CD4-positive, alpha-beta T cell (primary cell): ENCODE measurements at places on chromosomes 7 and 10.
A peak's percentile ranks its signal among the peaks of the same experiment; 100 is the strongest.

DNA sequence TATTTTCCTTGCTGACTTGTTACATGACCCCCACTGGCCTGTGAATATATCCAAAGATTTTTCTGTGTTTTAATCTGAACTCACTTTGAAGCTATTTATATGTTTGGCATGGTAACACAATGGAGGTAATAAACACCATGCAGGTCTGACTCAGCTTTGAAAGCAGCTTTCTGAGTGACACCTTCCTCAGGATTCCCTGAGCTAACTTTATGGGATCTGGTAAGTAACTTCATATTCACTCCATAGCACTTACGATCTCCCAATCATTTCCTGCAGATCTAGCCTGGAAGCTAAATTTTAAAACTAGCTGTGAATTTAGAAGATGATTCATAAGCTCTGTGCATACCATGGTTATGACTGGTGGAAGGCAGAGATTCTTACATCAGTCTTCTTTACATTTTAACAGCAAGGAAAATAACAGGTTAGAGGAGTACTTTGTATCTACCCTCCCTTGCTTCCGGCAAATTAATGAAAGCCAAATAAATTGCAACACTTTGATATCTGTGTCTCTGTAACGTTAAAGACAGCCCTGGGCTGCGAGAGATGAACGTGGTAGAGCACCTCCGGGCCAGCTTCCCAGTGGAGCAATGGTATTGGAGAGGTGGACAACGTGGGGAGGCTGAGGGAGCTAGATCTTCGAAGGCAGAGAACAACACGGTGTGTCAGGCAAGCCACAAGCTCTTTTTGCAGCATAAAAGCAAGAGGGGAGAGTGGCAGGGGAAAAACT lies 170.2 kb upstream of the KLF14 start:
- DNase-seq = no peak

GRCh38 chr10:76759681-76760080 lies 877.9 kb downstream of the KCNMA1 start:
- DNase-seq = no peak

GRCh38 chr10:85995791-85996190 lies 370.8 kb downstream of the GRID1 start:
- DNase-seq = no peak

- DNase-seq = peak; percentile 74
These were observed at the start of gene ZSCAN21 for GRCh38 chr7:100049441-100050291. TSS of gene ZSCAN21 (plus strand) at chr7:100049774. CDS start at chr7:100057007, 7,233 bp downstream.

GRCh38 chr10:132938472-132939339 lies 3.7 kb downstream of the CFAP46 start:
- DNase-seq = peak; percentile 1

DNA sequence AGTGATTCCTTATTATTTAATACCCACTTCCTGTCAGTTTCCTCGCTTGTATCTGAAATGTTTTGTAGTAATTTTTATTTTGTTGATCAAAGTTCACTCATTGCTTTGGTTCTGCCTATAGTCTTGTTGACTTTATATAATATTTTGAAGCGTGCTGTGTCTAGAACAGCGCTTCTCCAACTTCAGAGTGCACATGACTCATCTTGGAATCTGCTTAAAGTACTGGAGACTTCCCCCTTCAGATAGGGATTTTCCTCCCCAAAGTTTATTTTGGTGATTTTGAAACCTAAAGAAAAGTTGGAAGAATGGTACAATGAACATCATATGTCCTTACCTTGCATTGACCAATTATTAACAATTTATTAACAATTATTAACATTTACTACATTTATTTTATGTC lies 5.8 kb downstream of the COMTD1 start:
- no peak for DNase-seq

GRCh38 chr10:110335314-110336064 lies 30.8 kb upstream of the SMNDC1 start:
- DNase-seq = peak; percentile 32

DNA sequence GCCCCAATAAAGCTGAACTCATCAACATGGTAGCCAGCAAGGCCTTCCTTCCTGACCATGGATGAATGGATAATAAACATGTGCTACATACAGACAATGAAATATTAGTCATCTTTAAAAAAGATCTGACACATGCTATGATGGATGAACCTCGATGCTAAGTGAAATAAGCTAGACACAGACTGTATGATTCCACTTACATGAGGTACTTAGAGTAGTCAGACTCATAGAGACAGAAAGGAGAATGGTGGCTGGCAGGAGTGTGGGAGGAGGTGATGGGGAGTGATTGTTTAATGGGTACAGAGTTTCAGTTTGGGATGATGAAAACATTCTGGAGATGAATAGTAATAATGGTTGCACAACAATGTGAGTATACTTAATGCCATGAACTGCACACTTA lies 114.1 kb upstream of the SORCS3 start:
- no peak for DNase-seq

DNA sequence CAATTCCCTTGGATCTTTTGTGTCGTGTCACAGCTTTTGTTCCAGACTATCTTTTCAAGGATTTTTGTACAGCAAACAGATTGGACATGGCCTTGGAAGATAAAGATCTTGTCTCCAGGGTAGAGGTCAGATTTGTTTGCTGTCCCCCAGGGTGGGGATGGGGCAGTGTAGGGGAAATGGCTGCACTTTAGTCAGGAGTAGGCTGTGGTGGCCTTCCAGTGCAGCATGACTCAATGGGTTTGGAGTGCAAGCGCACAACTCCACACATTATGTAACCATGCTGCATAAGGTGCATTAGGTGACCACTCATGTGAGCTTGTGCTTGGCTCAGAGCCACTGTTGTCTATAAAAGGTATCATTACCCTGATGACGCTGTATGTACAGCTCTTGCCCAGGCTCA lies 23.9 kb upstream of the ADAMTS14 start:
- no peak for DNase-seq

- DNase-seq = no peak
These were observed 24.7 kb upstream of the ST8SIA6 start for GRCh38 chr10:17479015-17479615.

DNA sequence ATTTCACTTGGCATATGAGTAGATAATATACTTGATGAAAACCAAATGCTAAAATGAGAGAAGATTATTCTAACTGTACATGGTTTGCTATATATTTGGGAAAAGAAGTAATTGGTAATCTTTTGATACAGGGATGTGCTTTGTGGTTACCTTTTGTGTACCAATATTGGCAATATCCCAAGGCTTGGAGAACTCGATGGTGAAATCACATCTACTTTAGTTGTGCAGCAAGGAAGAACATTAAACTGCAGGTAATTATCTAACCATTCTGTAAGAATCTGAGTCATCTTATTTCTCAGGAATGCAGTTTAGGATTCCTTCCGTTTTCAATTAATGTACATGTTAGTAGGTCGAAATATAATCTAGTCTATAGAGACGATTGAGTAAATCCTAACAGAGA lies 64.1 kb downstream of the SRI start:
- no peak for DNase-seq

GRCh38 chr10:19209319-19209718 lies 160.7 kb downstream of the MALRD1 start:
- no peak for DNase-seq

DNA sequence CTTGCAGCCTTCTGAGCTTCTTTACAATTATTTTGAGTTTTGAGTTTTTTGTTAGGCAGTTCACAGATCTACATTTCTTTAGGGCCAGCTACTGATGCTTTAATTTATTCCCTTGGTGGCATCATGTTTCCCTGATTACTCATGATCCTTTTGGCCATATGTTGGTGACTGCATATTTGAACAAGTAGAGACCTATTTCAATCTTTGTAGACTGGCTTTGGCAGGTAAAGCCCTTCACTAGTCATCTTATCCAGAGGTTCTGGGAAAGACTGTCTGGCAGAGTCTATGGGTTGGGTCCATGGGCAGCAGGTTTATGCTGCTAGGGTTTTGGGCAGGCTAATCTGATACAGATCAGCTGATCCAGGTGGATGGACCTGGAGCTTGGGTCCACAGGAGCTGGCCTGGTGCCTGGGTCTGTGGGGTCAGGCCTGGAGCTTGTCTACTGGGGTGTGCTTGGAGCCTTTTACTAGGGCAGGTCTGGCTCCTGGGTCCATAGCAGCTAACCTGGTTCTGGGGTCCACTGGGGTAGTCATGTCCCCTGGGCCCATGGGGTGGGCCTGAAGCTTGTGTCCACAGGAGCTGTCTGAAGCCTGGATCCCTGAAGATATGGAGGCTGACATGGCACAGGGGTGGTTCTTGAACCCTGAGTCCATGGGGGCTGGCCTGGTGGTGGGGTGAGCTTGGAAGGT lies 72.7 kb downstream of the GPR85 start:
- no peak for DNase-seq

- DNase-seq = no peak
These were observed 553 bp downstream of the TSPAN15 start for GRCh38 chr10:69451784-69452251.

- peak; percentile 54 for DNase-seq
These were observed 3.8 kb upstream of the ANTXRL start for GRCh38 chr10:46282842-46283574.

DNA sequence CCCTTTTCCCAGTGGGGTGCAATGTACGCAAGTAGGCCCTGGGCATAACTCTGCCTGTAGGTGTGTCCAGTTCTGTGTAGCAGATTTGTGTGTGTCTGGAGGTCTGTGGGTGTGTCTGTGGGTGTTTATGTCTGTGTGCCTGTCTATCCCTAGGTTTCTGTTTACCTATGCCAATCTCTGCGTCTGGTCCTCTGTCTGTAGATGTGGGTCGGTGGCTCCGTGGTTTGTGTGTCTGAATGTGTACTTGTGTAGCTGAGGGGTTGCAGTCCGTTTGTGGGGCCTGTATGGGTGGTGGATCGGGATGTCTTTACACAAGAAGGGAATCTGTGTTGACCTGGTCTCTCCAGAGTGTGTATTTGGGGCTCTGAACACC lies 932 bp downstream of the NYAP1 start:
- no peak for DNase-seq

DNA sequence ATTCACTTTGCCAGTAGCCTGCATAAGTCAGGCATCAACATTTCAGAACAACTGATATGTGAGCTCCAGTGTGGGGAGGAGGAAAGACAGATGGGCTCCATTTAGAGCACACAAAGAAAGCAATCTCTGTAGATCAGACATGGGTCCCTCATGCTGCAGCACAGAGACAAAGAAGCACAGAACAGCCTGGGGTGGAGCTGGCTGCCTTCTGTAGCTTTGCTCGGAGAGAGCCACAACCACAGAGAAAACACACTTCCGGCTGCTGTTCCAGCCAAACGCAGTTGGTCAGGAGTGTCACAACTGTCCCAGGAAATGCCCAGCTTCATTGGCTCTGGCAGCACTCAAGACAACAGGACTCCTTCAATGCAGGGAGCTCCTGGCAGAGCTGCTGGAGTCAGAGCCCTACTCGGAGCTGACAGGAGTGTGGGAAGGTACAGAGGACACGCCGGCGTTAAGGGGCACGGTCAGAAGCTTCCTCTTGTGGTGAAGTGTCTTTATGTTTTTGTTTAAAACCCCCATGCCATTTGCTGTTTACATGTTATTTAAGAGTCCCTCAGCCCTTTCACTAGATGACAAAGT lies 494.4 kb downstream of the TCERG1L start:
- no peak for DNase-seq

GRCh38 chr7:85030893-85031292 lies 156.0 kb downstream of the SEMA3D start:
- no peak for DNase-seq

- no peak for DNase-seq
These were observed 38.0 kb downstream of the RBM33 start for GRCh38 chr7:155682484-155682883.

DNA sequence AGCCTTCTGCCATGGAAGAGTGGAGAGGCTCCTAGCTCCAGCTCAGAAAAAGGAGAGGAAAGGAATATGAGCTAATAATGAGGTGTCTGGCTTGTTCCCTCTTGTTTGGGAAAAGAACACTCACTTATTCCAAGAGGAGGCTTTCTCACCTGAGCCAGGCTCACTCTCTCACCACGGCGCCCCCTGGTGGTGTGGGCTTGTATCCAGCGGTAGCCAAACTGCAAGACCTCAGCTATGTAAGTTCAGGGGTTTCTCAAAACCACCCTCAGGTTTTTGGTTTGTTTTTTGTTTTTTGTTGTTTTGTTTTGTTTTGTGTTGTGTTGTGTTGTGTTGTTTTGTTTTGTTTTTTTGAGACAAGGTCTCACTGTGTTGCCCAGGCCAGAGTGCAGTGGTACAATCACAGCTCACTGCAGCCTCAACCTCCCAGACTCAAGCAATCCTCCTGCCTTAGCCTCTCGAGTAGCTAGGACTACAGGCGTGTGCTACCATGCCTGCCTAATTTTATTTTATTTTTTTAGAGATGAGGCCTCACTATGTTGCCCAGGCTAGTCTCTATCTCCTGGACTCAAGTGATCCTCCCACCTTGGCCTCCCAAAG lies 124.0 kb downstream of the TMEM130 start:
- peak; percentile 52 for DNase-seq

GRCh38 chr10:70475661-70476060 lies 2.9 kb upstream of the PALD1 start:
- no peak for DNase-seq

DNA sequence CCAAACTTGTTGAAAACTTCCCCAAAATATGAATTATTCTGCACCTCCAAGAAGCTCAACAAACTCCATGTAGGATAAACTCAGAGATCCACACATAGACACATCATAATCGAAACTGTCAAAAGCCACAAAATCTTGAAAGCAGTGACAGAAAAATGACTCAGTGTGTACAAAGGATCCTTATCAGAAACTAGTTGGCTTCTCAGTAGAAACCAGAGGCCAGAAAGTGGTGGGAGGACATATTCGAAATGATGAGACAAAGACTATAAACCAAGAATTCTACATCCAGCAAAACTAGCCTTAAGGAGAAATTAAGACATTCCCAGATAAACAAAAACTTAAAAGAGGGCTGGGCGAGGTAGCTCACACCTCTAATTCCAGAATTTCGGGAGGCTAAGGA lies 38.5 kb downstream of the MCMBP start:
- no peak for DNase-seq

DNA sequence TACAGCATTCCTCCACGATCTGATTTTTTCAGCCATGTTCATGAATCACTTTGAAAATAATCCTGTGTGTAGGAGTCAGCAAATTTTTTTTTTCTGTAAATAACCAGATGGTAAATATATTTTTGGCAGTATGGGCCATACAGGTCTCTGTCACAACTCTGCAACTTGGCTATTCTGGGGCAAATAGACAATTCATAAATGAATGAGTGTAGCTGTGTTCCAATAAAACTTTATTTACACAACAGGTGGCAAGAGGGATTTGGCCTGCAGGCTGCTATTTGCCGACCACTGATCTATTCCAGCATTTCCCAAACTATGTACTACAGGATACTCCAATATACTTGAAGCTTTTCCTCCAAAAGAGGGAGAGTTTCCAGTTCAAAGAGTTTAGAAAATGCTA lies 78.7 kb upstream of the SVIL start:
- no peak for DNase-seq
